Activated CD4-positive, alpha-beta T cell treated with anti-CD3 and anti-CD28 coated beads for 36 hours (primary cell): ENCODE measurements at places on chromosomes 3 and 15.

DNA sequence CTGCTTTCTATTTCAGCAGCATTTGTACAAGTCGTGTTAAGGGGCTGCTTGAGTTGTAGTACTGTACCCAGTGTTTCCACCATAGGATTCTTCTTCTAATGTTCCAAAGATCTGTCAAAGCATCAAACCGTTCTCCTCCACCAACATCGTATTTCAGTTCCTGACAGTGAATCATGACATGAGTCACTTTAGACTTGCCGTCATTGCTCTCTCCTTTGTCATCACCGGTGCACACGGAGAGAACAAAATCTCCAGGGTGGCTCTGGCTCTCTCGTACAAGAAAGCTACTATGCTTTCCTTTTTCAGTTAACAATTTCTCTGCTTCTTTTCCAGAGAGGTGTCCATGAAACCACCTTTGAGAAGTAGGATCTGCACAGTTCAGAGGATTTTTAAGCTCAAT is 270.9 kb upstream of the CCDC54 start:
- H3K4me3 ChIP-seq: no peak overlapping the region
- no peak overlapping the region for H3K27ac ChIP-seq
- no peaks in the 10 kb centered on the region for H3K36me3 ChIP-seq
- DNase-seq: no peak

GRCh38 chr3:197241173-197241572 is 57.2 kb downstream of the DLG1 start:
- H3K36me3 ChIP-seq: peaks cover 47% of the 10 kb centered on the region
- H3K4me1 ChIP-seq: peaks cover 34% of the 10 kb centered on the region
- no peak overlapping the region for H3K4me3 ChIP-seq
- no peaks in the 10 kb centered on the region for H3K27me3 ChIP-seq

DNA sequence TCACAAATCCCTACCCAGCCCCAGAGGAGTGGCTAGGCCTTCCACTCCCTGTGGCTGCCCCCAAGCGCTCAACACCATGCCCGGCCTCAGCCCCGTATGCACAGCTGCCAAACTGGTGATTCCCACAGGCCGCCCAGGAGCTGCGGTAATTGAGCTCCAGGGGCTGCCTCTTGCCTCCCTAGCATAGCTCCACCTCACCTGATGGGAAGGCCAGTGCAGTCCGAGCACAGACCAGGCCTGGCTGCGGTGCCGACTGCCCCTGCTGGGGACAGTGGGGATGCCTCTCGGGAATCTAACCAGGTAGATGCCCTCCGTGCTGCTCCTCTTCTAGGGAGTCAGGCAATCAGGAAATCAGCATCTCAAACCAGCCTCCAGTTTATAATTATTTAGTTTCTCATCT is 25.9 kb downstream of the SCN5A start:
- H3K4me1 ChIP-seq: no peaks in the 10 kb centered on the region
- no peak overlapping the region for H3K27ac ChIP-seq
- H3K4me3 ChIP-seq: no peak overlapping the region

DNA sequence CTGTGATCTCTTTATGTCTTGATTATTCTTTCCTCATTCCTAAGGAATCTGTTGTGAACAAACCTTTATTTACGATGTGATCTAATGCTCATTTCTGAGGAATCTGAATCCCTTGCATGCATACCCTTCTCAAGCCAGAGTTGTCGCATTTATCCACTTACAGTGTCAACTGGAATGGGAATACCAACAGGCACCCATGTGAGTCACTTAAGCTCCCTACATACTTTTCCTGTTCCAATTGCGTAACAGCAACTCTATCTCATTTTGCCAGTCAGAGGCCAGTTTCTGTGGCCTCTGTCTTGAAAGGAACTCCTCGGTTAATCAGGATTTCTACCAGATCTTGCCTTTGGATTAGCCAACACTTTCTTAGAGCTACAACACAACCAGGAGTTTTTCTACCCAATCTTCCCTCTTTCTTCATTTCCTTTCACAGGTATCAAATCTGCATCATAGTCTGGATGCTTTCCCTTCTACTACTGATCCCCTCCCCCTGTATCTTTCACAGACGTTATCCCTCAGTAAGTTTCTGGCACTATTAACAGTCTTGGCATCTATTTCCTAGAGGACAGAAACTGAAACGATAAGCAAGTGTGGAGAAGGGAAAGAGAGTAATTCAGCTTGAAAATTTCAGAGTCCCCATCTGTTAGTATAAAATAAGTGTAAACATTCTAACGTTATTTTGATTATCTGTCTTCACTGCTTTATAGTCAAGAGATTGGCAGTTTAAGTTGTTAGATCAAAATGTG is 66.8 kb upstream of the BCHE start:
- H3K4me1 ChIP-seq: no peaks in the 10 kb centered on the region
- no peak overlapping the region for H3K27ac ChIP-seq
- no peak for DNase-seq
- H3K27me3 ChIP-seq: no peaks in the 10 kb centered on the region
- no peak overlapping the region for H3K4me3 ChIP-seq

DNA sequence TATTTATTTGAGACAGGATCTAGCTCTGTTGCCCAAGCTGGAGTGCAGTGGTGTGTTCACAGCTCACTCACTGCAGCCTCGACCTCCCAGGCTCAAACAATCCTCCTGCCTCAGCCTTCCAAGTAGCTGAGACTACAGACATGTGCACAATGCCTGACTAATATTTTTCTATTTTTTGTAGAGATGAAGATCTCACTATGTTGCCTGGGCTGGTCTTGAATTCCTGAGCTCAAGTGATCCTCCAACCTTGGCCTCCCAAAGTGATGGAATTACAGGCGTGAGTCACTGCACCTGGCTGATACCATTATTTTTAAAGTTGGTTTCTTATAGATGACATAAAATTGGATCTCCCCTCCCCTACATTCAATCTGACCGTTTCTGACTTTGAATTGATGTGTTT is 139.5 kb upstream of the RGMA start:
- no peak overlapping the region for H3K27ac ChIP-seq
- DNase-seq: no peak
- no peak overlapping the region for H3K4me3 ChIP-seq
- no peaks in the 10 kb centered on the region for H3K36me3 ChIP-seq
- H3K27me3 ChIP-seq: peaks cover 15% of the 10 kb centered on the region

GRCh38 chr15:70833861-70834765 is 19.8 kb downstream of the LARP6 start:
- H3K27me3 ChIP-seq: peaks cover 4% of the 10 kb centered on the region
- H3K4me3 ChIP-seq: no peak overlapping the region
- no peaks in the 10 kb centered on the region for H3K36me3 ChIP-seq
- DNase-seq: no peak
- H3K4me1 ChIP-seq: no peaks in the 10 kb centered on the region

- H3K36me3 ChIP-seq: no peaks in the 10 kb centered on the region
- H3K27ac ChIP-seq: no peak overlapping the region
- DNase-seq: no peak
These were observed 254.2 kb upstream of the STT3B start for GRCh38 chr3:31278532-31278931.

DNA sequence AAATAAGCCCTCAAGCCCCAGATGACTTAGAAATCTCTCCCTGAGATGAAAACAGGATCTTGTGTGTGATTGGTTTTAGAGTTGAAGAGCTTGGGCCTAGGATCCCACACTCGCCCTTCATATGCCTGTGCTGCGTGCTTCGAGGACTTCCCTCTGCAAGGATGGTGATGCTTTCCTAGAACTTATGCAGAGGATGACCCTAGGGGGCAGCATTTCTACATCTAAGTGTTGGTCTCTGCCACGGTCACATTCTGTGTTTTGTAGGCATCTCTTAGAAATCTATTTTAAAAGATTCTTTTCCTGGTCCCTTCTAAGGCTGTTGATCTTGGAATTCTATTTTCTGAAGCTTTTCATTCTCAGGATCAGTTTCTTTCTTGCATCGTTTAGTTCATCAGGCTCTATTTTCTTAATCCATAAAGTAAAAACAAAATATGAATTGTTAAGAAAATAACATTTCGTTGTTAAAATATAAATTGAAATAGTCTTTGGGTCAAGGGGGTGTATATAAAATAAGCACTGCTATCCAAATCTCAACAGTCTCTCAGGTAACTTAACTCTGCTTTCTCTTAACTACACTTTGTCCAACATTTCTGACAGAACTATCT is 45.7 kb downstream of the WDR76 start:
- no peak overlapping the region for H3K27ac ChIP-seq
- no peaks in the 10 kb centered on the region for H3K27me3 ChIP-seq
- H3K4me3 ChIP-seq: no peak overlapping the region
- peak; percentile 33 for DNase-seq
- H3K36me3 ChIP-seq: peaks cover 38% of the 10 kb centered on the region

DNA sequence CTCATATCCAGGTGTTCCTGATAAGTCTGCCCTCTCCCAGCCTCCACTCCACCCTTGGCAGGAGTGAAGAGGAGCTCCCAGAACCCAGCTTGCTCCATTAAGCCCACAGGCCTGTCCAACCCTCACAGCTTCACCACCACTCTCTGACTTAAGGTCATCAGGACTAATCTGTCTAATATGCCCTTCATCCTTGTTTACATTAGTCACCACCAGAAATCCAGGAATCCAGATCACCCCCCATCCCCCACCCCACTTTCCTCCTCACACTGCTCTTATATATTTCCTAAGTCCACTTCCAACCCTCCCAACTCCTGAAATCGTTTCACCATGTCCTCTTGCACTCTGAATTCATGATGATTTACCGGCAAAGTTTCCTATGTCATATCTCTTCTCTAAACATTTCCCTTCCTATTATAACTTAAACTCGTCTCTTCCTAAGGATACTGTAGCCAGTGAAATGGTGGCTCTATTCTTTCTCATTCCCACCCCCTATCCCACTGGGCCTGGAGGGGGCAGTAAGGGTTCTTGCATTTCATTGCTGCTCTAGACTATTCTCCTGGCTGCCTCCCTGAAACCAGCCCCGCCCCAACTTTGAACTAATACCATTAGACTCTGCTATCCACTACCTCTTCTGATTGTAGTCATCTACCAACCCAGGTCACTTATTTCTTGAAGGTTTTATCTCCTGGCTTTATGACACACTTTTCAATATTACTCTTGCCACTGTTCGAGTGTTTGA is 43.4 kb downstream of the PPP2R3A start:
- no peak overlapping the region for H3K27ac ChIP-seq
- no peaks in the 10 kb centered on the region for H3K36me3 ChIP-seq
- H3K4me1 ChIP-seq: no peaks in the 10 kb centered on the region
- H3K4me3 ChIP-seq: no peak overlapping the region

DNA sequence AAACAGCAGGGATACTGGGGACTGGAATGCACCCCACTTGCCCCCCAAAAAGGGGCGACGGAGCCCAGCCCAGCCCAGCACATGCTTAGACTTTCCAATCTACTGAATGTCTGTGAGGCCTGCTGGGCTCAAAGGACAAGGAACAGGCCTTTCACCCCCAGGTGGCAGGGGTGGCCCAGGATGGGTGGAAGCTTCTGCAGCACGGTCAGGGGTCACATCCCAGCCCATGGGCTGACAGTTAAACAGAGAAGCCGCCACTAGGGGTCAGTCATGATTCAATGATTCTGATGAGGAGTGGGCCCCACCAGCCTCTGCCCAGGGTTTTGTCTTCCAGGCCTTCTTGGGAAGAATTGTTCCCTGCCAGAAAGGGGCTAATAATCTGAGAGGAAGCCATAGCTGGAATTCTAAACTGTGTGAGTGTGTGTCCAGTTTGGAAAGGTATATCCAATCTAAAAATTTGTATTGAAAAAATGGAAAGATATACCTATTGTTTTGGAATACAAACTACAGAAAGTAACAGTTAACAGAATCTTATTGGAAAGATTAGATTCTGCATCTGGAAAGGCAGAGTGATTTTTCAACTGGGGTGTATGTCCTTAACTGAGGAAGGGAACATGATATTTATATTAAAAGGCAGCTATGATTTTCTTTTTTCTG is 2.2 kb downstream of the CHRNB4 start:
- H3K4me3 ChIP-seq: no peak overlapping the region
- H3K27me3 ChIP-seq: peaks cover 19% of the 10 kb centered on the region
- H3K36me3 ChIP-seq: no peaks in the 10 kb centered on the region

- H3K36me3 ChIP-seq: no peaks in the 10 kb centered on the region
- no peaks in the 10 kb centered on the region for H3K27me3 ChIP-seq
- no peaks in the 10 kb centered on the region for H3K4me1 ChIP-seq
- H3K27ac ChIP-seq: no peak overlapping the region
- H3K4me3 ChIP-seq: no peak overlapping the region
These were observed 237.3 kb downstream of the SHOX2 start for GRCh38 chr3:157868946-157869345.

GRCh38 chr3:52281981-52282801 is 3.7 kb upstream of the WDR82 start:
- H3K4me1 ChIP-seq: peaks cover 55% of the 10 kb centered on the region
- DNase-seq: peak; percentile 54
- peak overlapping the region; percentile 87 for H3K27ac ChIP-seq
- peak overlapping the region; percentile 23 for H3K4me3 ChIP-seq

GRCh38 chr3:54964081-54964480 is 36.2 kb upstream of the LRTM1 start:
- no peak overlapping the region for H3K27ac ChIP-seq
- no peaks in the 10 kb centered on the region for H3K36me3 ChIP-seq

DNA sequence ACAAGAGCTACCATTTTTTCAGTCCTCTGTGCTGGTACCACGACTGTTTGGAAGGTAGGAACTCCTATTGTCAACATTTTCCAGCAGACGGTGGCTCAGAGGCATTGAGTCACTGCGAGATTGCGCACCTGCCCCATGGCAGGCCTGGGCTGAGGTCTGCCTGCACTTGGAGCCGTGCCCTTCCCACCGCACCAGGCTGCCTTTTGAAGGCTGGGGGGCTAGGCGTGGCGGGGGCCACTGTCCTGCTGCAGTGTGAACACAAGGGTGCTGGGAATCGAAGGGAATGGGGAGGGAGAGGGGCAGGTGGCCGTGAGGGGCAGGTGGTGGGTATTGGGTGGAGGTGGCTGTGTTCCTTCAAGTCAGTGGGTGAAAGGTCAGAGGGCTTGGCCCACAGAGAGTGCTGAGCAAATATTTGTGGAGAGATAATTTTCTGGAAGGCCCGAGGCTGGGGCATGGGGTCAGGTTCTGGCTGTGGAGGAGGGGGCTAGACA is 16.3 kb downstream of the SNX33 start:
- no peaks in the 10 kb centered on the region for H3K27me3 ChIP-seq
- no peak for DNase-seq
- no peak overlapping the region for H3K4me3 ChIP-seq
- H3K36me3 ChIP-seq: no peaks in the 10 kb centered on the region
- H3K4me1 ChIP-seq: peaks cover under 1% of the 10 kb centered on the region

GRCh38 chr15:66947471-66947870 is 117.9 kb upstream of the SMAD3 start:
- H3K4me3 ChIP-seq: no peak overlapping the region
- peaks cover 3% of the 10 kb centered on the region for H3K4me1 ChIP-seq
- DNase-seq: no peak
- no peaks in the 10 kb centered on the region for H3K36me3 ChIP-seq

GRCh38 chr3:171186383-171186782 is 159.9 kb upstream of the SLC2A2 start:
- no peak for DNase-seq
- no peak overlapping the region for H3K27ac ChIP-seq
- H3K36me3 ChIP-seq: peaks cover 12% of the 10 kb centered on the region
- no peak overlapping the region for H3K4me3 ChIP-seq
- no peaks in the 10 kb centered on the region for H3K27me3 ChIP-seq
- peaks cover 42% of the 10 kb centered on the region for H3K4me1 ChIP-seq

DNA sequence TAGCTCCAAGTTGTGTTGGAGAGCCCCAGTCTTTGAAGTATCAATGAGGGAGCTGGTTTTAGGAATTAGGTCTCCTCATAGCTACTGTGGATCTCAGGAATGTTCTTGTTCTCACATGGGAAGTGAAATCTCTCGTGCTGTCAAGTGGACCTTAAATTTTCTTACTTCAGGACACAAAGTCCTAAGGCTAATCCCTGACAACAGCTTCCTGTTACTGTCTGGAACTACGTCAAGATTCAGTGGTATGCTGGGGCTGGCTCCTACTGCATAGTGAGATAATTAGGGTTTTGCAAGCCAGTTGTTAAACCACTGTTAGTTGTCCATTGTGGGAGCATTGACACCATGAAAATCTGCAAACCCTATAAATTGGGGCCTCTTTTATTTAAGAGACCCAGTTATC is 22.8 kb downstream of the MESP1 start:
- no peaks in the 10 kb centered on the region for H3K4me1 ChIP-seq
- H3K27me3 ChIP-seq: peaks cover 2% of the 10 kb centered on the region
- peaks cover 2% of the 10 kb centered on the region for H3K36me3 ChIP-seq
- H3K4me3 ChIP-seq: no peak overlapping the region
- H3K27ac ChIP-seq: no peak overlapping the region
